8988T (cell line): ENCODE measurements at places on chromosomes 1 and 21.

DNA sequence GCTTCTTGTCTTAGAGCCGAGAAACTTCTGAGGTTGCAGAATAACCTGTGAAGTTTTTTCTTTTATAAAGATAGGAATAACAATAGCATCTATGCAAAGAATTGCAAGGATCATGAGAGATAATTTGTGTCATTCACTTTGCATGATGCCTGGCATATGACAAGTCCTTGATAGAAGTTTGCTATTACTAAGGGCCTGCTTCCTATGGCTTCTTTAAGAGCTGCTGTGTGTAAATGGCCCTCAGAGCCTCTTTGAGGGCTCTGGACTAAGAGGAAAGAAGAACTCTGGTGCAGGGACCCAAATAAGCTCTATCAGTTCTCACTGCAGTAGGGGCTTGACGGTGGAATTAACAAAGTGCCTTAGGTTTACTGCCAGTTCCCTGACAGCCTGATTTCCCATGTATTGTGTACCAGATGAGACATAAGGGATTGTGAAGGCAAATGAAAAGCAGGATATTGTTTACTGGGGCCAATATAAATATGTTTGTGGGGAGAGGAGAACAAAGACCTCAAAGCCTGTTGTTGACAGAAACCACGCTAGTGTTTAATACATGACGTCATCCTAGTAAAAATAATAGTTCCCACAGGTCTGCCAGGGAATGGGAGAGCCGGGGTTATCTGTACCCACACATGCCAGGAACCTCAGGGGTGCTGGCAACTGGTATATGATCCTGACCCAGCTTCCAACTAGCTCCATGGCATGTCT, 131.2 kb upstream of the UBE2U start:
- no peak for DNase-seq

DNA sequence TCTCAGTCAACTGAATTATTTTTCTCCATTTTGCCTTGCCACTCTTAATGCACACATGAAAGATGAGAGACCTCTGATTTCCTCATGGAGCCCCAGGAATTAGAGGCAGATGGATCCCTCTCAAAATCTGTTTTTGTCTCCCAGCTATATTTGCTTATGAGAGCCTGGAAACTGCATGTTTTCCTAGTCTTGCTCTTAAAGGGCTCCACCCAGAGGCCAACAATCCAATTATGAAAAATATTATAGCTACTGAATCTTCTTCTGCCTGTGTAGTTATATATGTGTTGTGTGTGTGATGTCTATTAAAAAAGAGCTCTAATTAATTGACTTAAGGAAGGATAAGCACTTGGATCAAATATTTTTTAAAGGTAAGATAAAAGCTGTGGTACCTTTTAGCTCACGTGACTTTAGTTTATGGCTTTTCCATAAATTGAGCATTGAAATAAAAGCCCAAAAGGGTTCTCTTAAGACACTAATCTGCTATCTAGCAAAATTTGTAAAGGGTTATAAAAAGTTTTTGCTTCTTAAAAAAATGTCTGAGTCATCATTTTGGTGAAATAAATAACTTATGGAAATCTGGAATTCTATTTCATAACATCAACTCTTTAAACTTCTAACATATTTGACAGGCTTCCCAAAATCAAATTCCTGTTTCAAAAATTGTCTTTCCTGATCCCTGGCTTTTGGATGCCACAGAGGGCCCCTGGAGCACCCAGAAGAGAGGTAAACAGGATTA, 31.2 kb upstream of the TSPEAR start:
- no peak for DNase-seq

GRCh38 chr21:27149034-27149433, 182.1 kb upstream of the ADAMTS5 start:
- no peak for DNase-seq

DNA sequence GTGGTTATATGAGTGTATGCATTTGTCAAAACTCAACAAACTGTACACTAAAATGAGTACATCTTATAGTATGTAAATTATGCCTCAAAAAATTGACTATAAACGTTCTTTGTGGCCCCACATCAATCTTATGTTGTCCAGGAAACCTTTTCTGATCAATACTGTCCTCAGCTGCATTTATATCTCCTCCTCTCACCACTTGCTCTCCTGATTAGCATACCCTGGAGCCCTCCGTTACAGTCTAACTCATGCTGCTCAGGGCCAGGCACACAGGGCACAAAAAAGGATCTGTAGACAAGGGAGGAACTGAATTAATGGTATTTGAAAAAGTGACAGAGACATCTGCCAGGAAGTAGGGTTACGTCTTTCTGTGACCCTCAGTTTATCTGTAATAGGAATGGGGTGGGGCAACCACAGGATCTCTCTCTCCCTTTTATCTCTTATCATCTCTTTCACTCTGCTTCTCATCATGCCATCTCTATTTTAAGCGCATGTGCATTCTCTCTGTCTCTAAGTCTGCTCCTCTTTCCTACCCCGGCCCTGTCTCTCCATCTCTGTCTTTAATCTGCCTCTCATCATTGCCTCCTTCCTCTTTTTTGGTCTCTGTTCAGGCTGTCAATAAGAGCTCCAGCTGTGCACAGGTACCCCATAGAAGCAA, 7.0 kb upstream of the TAL1 start:
- no peak for DNase-seq

DNA sequence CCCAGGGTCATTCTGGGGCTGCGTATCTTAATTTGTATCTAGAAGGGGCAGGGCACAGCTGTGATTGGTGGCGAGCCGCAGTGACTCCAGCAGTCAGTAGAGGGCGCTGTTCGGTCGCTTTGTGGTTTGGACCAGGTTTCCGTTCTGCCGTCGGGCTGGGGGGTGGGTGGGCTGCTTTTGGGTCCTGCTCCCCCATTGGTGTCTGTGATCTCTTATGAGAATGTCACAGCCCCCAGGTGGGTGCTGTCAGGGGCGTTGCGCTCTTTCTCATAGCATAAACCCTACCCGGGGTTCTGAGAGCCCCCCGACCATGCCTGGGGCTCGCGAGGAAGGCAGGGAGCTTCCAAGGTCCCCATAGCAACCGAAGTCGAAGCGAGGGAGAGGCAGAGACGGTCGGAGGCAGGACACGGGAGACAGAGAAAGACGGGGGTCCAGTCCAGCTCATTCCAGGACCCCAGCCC, 5.4 kb downstream of the TFF3 start:
- peak; percentile 57 for DNase-seq

GRCh38 chr1:87220993-87221392, 107.7 kb upstream of the LMO4 start:
- DNase-seq = no peak

DNA sequence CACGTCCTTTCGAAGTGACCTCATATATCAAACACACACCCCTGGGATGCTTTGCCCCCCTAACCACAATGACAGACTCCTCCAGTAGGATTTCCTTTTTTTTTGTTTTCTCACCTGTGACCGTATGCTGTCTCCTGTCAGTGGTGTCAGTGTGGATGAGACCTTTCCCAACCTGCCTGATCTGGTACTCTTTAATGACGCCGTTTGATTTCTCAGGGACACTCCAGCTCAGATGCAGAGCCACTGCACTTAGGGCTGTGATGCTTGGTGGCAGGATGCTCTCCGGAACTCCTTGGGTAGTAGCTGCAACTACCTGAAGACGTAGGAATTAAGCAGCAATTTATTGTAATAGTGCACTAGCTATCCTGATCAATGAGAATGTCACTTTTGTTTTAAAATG, 212.6 kb downstream of the KCTD3 start:
- no peak for DNase-seq

DNA sequence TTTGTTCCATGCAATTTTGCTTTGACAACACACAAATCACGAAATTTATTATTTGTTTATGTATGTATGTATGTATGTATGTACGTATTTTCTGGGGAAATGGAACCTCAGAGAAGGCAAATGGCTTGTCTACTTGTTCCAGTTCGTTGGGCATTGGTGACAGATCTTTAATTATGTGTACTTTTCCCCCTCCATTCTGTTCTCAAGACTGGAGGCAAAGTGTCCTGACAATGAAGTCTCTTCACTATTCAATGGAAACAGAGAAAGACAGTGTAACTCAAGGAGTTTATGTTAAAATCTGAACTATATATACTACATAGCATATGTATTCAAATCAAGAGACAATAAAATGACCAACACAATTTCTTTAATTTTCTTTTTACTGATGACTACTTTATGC, 245.7 kb upstream of the PTBP2 start:
- no peak for DNase-seq

DNA sequence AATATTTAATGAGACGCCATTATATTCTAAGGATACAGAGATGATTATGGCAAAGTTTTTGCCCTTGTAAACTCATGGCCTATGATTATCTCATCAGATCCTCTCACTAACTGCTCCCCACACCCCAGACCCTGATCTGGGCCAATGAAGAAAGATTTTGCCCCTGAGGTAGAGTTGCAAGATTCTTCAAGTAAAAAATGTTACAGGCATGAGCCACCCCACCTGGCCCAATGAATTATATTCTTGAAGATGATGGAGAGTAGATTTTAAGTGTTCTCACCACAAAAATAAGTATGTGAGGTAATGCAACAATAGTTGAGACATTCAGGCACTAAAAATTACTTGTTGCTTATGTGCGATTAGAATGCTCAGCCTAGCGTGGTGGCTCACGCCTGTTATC, 1.8 kb upstream of the CNR2 start:
- no peak for DNase-seq

DNA sequence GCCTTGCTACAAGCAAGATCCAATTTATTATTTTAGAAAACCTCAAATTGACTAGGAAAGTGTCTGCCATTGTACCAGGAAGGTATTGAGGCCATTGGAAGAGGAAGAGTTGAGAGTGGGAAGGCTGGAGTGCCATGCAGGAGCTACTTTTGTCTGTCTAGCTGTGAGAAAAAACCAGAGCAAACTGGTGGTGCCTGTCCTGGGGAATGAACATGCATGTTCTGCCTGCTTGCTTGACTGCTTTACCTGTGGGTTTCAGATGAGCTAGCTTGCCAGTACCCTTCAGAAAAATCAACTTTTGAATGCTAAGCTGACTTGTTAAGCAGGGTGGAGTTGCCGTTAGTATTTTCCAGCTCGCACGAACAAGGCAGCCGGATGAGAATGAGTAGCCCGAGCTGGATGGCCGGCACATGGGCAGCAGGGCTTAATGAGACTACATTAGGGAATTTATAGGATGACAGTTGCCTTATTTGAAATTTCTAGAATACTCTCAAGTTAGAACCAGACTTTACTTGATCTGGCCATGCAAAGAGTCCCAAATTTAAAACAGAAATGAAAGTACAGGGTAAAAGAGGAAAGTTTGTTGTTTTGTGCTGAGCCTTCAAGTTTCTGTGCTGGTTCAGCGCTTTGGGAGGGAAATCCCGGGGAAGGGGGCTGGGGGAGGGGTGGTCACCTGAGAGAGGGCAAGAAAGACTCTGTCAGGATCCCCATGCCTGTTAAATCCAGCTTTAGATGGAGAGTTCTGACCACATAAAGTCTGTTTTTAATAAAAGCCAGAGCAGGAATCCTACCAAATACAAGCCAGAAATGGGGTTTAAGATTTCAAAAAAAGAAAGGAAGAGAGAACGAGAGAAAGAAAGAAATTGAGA, 29.6 kb upstream of the C1orf105 start:
- no peak for DNase-seq

DNA sequence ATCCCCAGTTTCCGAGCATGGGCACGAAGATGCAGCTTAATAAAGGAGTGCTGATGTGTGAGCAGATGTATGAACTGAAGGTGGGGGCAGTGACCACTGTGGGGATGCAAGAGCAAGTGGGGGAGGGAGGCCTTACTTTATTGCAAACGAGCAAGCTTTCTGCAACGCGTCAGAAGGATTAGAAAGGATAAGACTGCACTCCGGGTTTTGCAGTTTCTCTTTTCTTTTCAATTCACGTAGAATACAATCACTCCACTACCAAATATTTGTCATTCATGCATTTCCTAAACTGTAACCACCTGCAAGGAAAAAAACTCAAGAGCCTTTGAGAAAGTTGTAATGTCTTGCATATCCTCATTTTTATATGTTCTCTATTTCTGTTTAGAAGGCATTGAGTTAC, 4.3 kb upstream of the OR2C3 start:
- DNase-seq = no peak

DNA sequence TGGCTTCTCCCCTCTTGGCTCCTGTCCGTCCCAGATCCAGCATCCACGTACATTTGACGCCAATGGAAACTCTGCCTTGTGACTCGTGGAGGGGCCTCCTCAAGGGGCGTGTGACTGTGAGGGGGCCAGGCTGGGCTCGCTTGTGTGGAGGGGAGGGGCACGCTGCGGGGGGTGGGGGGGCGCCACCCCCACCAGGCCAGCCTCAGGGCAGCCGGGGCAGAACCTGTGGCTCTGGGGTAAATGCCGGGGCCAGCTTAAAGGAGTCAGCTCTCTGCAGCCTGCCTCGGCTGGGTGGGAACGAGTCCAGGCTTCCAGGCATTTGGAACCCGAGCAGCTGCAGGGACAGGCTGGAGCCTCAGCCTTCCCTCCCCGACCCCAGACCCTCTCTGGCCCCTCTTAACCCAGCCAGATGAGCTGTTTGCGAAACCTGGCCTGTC, 94.1 kb downstream of the SIK1 start:
- DNase-seq = no peak
